ENCODE measurements at places on chromosomes 2 and 18. TPM values are rescaled to one million over a fixed set of nuclear protein-coding genes. Genes with fewer than 3 reads are reported as not detected.

The CDC42EP3 gene
- 9.5 TPM for polyA plus RNA-seq

The NCK2 gene
- 30.0 TPM for polyA plus RNA-seq

The ALK gene
- polyA plus RNA-seq, result not detected

The MATN3 gene
- 0.24 TPM for polyA plus RNA-seq

The TRIM43 gene
- polyA plus RNA-seq, result not detected

The CRYBA2 gene
- polyA plus RNA-seq, result not detected

The PSMA8 gene
- 1.4 TPM for polyA plus RNA-seq

The FIGLA gene
- polyA plus RNA-seq, result not detected

The ASAP2 gene
- polyA plus RNA-seq, result 1.6 TPM

The HOXD4 gene
- polyA plus RNA-seq, result 2.1 TPM

The CHRNA1 gene
- 0.13 TPM for polyA plus RNA-seq

The NGEF gene
- not detected for polyA plus RNA-seq

The C1GALT1C1L gene
- polyA plus RNA-seq, result 0.28 TPM

The FNDC4 gene
- 4.2 TPM for polyA plus RNA-seq

Data from spleen (tissue), 13 donors.